ENCODE measurements at places on chromosomes 4 and X.

- no peak for DNase-seq
These were observed 2.2 kb downstream of the SLAIN2 start for GRCh38 chr4:48343551-48343950.

GRCh38 chrX:100376576-100376975, 33.5 kb downstream of the PCDH19 start:
- DNase-seq = no peak

- no peak for DNase-seq
These were observed 49.5 kb downstream of the ACOX3 start for GRCh38 chr4:8391071-8391470.

DNA sequence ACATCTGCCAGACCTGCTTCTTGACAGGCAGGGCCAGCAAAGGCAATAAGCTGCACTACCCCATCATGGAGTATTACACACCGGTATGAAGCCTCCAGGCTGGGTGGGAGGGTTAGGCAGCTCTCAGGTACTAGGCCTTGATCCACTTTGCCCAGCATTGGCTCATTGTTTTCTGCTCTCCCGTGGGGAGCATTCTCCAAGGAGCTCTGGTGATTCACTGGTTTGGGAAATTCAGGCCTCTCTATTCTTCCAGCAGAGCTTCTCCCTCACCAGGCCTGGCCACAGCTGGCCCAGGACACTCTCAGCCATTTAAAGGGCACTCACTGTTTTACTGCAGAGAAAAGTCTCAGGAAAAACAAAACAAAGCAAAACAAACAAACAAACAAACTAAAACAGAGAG, 33.0 kb downstream of the DRP2 start:
- no peak for DNase-seq

DNA sequence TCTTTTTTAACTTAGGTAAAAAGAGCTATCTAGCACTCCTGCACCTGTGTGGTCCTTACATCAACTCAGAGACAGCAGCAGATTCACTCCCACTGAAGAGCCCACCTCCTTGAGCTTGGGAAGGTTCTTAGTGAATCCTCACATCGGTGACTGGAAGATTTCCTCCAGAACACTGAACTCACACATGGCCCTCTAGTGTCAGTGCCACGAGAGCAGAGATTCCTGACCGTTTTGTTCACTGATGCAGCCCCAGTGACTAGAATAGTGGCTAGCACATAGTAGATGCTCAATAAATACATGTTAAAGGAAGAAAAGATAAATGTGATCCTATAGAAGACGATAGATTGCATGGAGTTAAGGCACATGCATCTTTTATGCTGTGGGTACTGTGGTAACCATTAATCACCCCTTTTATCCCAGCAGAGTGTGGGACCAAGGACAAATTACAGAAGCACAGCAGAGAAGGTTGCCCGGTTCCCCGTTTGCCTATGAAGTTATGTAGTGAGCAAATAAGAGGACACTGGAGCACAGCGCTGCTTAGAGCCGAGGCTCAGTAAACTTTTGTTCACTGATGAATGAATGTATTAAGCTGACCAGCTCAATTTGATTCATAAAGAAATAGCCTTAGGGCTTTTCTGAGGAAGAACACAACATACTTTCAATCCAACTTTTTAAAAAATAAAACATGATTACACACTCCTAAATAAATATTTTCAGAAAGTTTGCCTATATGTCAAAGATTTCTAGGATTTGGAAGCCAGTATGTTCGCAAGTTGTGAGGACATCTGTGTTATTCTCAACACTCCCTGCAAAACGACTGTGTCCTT, 8.7 kb downstream of the GASK1B start:
- DNase-seq = no peak

- DNase-seq = no peak
These were observed 212.9 kb upstream of the GRID2 start for GRCh38 chr4:92090887-92091286.

- no peak for DNase-seq
These were observed 129.3 kb downstream of the RBMX2 start for GRCh38 chrX:130531066-130531465.

DNA sequence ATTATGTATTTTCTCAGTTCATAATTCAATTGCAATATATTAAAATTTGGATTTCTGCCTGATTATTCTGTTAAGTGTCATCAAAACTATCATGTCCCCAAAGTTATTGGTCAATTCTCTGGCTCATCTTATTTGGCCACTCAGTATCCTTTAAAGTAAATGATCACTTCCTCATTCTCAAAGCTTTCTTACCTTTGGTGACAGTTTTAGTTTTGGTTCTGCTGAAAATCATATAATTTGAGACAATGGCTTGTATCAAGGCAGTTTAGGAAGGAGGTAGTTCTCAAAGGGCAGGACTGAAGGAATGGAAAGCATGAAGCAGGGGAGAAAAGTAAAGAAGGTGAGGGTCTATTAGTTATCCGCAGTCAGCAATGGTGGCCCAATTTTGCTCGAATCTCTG, 1832.1 kb downstream of the ARAP2 start:
- no peak for DNase-seq

GRCh38 chr4:6273661-6273990, 4.0 kb downstream of the WFS1 start:
- no peak for DNase-seq

GRCh38 chr4:23779839-23780238, 110.0 kb downstream of the PPARGC1A start:
- no peak for DNase-seq

DNA sequence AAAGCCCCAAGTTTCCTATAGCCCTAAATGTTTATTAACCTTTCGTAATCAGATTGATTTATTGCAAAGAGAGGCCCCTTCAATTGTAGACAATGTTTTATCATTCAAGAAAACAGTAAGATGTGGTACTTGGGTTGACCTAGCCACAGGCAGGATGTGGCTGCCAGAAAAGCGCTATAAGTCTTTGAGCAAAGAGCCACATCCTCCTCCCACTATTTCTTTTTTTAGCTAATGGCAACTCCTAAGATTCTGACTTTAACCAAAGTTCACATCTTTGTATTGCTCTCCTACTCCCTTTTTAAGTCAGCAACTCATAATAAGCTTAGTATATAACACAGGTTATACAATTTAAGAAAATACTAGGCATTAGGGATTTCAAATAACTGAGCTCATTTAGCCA, 70.7 kb upstream of the PPP3CA start:
- DNase-seq = peak; percentile 27

- no peak for DNase-seq
These were observed 70.6 kb upstream of the TBL1X start for GRCh38 chrX:9394212-9394611.

- no peak for DNase-seq
These were observed 61.2 kb upstream of the TSPAN7 start for GRCh38 chrX:38500141-38500540.

DNA sequence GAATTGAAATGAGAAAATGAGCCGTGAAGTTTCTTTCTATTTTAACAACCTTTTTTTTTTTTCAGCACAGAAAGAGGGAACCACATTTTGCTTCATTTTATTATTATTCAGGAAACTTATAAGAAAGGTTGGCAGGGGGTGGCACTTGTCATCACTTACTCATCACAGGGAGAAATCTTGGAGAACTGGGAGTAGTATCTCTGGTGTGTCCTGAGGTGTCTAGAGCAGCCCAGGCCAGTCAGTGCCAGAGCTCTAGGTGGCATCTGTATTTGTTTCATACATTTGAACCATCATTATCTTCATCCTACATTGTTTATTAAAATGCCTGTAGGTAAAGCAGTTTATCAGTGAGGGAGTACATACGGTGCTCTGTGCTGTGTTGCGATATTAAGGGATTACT, 43.8 kb upstream of the ARHGAP24 start:
- no peak for DNase-seq

DNA sequence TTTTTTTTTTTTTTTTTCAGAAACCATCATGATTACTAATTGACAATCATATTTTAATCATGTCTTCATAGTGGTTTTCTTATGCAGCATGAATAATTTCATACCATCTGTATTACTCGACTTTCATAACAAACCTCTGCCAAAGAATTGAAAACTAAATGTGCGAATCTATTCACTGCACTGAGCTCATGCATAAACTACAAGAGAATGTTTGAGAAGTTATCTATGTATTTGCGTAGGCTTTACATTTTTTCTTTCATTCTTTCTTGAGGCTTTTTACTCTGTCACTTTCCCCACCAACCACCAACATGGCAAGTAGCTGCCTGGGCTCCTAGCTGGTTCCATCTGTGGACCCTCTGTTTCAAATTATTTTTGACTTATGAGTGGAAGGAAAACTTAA, 1761.0 kb downstream of the STIM2 start:
- DNase-seq = no peak

DNA sequence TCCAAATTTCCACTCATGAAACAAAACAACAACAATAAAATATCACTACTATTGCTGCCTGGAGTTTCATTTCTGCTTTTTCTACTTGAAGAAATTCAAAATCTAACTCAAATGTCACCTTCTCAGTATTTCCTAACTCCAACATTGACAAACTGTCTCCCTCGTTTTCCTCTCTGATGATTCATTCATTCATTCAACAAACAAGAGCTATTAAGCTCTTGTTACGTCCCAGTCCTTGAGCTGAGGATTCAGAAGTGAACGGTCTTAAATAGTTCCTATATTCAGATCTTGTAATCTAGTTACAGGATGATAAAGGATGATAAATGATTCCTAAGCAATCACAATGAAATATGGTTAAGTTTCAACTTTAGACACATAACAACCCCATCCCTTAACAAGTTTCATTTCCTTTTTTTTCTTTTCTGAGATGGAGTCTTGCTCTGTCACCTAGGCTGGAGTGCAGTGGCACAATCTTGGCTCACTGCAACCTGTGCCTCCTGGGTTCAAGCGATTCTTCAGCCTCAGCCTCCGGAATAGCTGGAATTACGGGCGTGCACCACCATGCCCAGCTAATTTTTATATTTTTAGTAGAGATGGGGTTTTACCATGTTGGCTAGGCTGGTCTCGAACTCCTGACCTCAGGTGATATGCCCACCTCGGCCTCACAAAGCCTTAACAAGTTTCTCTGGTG, 1.7 kb downstream of the SLC9B2 start:
- DNase-seq = peak; percentile 62

GRCh38 chr4:64465263-64465662, 56.0 kb upstream of the TECRL start:
- no peak for DNase-seq

DNA sequence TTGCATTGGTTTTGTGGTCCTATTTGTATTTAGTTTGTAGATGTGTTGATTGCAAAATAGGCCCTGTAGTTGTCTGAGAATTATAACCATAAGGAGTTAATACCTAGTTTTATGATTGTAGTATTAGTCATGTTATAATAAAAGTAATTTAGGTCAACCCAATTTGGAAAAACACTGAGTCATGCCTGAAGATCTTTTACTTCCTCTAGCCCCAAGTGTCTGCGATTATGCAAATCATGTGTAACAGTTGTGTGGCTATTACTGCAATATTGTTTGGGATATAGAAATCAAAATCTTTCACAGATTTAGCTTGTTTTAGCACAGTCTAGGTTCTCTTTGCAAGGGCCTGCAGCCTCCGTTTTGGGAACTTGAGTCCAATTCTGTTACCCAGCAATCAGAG, 12.6 kb downstream of the SRD5A3 start:
- DNase-seq = no peak

Data from B cell (primary cell).